CD4-positive, alpha-beta T cell treated with Interleukin-4 for 4 hours (primary cell): ENCODE measurements at places on chromosomes 3 and 15.

- no peak for DNase-seq
Measured at GRCh38 chr3:25002052-25002451, 426.0 kb upstream of the RARB start.

DNA sequence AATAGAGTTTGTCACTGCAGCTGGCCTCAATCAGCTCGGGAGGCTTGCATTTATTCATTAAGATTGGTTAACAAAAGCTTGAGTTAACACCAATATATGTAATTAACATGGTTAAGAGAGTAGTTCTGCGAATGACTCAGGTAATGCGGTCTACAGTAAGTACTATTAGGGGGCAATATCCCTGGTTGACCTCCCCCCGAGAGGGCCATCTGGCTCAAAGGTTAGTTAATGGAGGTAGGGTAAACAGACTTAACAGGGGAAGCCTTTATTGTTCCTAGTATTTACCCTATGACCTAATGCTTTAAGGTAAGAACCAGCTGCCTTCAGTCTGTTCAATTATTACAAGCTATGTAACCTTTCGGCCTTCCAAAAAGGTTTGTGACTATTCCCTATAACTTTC is 403.3 kb upstream of the SGO1 start:
- no peak for DNase-seq

GRCh38 chr3:194440756-194441155 is 41.7 kb upstream of the GP5 start:
- no peak for DNase-seq

GRCh38 chr3:100798012-100798411 is 88.7 kb downstream of the TFG start:
- DNase-seq: no peak

GRCh38 chr15:46751303-46751702 is 966.0 kb upstream of the SEMA6D start:
- DNase-seq: no peak

DNA sequence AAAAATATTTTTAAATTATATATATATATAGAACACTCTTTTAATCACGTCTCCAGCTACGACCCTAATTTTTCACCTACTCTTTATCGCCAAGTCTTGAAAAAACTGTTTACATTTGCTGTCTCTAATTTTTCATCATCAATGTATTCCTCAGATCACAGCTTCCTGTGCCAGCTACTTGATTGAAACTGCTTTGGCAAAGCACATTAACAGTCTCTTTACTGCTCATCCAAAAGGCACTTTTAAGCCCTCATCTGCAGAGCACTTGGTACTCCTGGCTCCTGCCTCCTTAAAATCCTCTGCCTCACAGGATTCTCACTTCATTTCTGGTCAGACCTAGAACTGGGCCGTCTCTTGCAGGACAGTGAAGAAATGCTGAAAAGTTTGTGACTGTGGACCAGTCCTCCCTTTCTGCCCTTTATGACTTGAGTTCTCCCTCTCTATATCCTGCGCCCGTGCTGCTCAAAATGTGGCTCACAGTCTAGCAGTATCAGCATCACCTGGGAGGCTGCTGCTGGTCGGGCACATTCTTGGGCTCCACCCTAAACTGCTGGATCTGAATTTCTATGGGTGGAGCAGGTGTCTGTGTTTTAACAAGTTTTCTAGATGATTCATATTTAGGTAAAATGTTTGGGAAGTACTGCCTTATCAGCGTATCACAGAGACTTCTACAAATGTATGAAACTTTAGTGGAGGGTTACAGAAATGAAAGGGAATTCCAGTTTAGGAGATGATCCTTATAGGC is 196.8 kb downstream of the ADAMTSL3 start:
- no peak for DNase-seq

- no peak for DNase-seq
Measured at GRCh38 chr15:75531041-75531450, 48.1 kb downstream of the PTPN9 start.

- no peak for DNase-seq
Measured at GRCh38 chr3:190396001-190396400, 8.0 kb downstream of the CLDN16 start.

GRCh38 chr3:129657261-129658046 is 51.0 kb upstream of the PLXND1 start:
- no peak for DNase-seq

DNA sequence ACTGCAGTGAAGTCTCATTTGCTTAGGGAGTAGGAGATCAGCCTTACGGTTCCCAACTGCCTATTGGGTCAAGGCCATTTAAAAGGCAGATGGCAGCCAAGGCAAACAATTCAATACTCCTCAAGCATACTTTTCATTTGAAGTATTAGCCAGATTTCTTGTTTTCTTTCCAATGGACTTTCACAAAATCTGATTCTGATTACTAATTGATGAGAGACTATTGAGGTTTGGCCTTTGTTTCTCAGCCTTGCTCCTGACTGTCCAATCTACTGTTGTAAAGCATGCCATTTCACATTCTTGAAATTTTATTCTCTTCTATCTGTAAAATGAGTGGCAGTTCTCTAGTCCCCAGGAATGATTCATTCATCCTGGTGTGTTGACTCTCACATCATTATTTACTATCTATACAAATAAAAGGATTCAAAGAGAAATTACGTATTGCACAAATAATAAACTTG is 166.2 kb upstream of the TGFBR2 start:
- DNase-seq: no peak

DNA sequence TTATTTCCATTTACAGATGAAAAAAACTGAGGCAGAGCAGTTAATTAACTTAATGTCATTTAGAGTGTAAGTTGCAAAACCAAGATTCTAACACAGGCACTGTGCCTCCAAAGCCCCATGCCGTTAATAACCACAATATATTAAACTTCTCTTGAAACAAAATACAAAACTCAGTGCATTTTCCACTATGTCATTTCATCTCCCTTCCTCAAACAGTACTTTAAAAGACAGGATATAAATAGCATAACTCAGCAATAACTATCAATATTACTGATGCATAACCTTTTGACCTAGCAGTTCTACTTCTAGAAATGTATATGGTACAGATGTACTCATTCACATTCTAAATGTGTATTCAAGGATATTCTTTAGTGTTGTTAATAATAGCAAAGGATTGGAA is 5.1 kb upstream of the TASOR start:
- DNase-seq: no peak

- DNase-seq: no peak
Measured at GRCh38 chr3:14253022-14253706, 74.5 kb downstream of the LSM3 start.

- no peak for DNase-seq
Measured at GRCh38 chr3:69959581-69959980, 40.0 kb upstream of the SAMMSON start.
